Activated naive CD8-positive, alpha-beta T cell treated with anti-CD3 and anti-CD28 coated beads for 36 hours (primary cell): ENCODE measurements at places on chromosomes 2 and 18.

DNA sequence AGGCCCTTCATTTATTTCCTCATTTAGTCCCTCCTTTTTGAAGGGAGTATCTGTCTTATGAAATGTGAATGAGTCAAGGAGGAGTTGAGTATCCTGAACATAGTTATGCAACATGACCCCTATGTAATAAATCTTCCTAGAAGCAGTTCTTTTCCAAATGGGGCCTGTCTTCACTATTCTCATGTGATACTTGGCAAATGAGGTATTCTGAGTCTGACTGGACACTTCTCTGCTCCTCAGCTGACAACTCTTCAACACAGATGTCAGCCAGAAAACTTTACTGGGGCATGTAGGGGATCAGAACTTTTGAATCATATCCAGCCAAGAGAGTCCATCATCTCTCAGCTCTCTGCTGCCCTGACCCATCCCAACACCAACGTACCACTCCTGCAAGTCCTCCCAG lies 291.6 kb downstream of the ZNF385B start:
- H3K27ac ChIP-seq, result no peak overlapping the region
- no peaks in the 10 kb centered on the region for H3K36me3 ChIP-seq
- no peaks in the 10 kb centered on the region for H3K4me1 ChIP-seq
- H3K4me3 ChIP-seq, result no peak overlapping the region
- H3K27me3 ChIP-seq, result peaks cover 3% of the 10 kb centered on the region

DNA sequence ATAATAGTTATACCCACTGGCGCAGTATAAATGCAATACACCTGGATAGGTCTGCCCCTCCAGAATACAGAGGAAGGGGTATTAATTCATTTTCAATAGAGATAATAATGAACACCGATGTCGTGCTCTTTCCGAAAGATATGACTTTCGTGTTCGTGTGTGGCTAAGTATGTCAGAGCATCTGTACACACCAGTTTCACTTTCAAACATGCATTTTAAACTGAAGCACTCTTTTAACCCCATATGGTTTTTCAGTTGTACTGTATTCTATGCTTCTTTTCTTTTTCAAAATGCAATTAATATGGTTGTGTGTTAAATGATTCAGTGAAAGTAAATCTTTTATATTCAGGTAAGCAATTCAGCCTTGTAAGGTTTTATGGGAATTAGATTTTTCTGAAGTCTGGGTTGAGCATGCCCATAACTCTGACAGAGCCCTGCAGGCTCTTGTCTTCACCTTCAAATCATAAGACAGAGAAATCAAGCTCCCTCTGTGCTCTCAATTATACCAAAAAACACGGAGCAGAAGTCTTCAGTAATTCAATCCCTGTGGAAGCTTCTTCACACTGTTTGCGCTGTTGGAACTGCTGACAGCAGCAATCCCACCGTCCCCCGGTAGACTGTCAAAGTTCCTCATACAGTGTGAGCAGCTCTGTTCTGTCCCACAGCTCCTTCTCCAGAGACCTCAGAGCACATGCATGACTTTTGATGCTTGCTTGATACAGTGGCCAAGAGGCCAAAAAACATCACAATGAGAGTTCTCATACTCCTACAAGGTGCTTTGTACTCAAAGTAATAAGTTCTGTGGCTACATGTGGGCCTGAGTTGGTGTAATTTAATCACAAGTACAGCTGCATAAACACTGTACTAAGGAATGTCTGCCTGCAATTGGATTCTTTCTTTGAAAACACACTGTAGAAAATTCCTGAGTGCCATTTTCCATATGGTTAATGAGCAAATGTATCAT lies 186.8 kb downstream of the ZNF521 start:
- H3K36me3 ChIP-seq, result no peaks in the 10 kb centered on the region
- DNase-seq, result no peak
- H3K4me3 ChIP-seq, result peak overlapping the region; percentile 50
- peaks cover 16% of the 10 kb centered on the region for H3K4me1 ChIP-seq
- H3K27ac ChIP-seq, result no peak overlapping the region
- peaks cover 3% of the 10 kb centered on the region for H3K27me3 ChIP-seq

- no peaks in the 10 kb centered on the region for H3K27me3 ChIP-seq
- peak; percentile 67 for DNase-seq
- H3K4me3 ChIP-seq, result peak overlapping the region; percentile 42
- H3K27ac ChIP-seq, result peak overlapping the region; percentile 96
Measured at GRCh38 chr18:77062518-77063003, 70.0 kb downstream of the MBP start.

GRCh38 chr2:143852759-143853158 lies 667.2 kb downstream of the ZEB2 start:
- H3K4me1 ChIP-seq, result no peaks in the 10 kb centered on the region
- DNase-seq, result no peak
- no peaks in the 10 kb centered on the region for H3K36me3 ChIP-seq
- no peak overlapping the region for H3K27ac ChIP-seq

DNA sequence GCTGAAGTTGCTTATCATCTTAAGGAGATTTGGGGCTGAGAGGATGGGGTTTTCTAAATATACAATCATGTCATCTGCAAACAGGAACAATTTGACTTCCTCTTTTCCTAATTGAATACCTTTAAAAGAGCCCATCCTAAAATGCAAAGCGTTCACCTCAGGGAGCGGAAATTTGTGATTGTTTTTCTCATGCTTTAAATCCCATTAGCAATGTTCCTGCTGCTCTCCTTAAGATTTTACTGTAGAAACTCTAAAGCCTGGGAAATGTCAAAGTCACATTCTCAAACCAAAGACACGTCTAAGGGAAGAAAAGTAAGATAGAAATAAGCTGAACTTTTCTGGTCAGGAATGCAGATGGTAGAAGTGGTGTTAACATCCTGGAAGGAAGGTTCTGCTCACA lies 285.8 kb upstream of the MAP2 start:
- no peaks in the 10 kb centered on the region for H3K36me3 ChIP-seq
- no peaks in the 10 kb centered on the region for H3K4me1 ChIP-seq
- no peak overlapping the region for H3K4me3 ChIP-seq
- no peak overlapping the region for H3K27ac ChIP-seq
- no peaks in the 10 kb centered on the region for H3K27me3 ChIP-seq

DNA sequence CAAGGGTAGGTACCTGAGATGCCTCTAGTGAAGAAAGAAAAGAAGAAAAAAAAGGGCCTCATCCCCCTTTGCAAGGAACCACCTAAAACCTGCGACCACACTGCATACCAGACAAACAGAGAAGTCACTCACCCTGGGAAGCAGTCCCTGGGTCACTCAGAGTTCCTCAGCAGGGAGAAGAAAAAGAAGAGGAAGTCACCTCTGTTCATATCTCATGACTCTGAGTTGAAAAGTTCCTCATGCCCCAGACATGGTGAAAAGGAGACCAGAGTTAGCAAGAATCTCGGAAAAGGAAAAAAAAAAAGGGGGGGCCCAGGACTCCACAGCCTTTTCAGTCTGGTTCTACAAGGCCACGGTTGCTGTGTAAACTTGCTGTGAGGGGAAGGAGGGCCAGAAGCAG lies 478.4 kb upstream of the NRXN1 start:
- H3K27me3 ChIP-seq, result no peaks in the 10 kb centered on the region
- H3K27ac ChIP-seq, result no peak overlapping the region
- H3K4me1 ChIP-seq, result no peaks in the 10 kb centered on the region
- H3K4me3 ChIP-seq, result no peak overlapping the region

GRCh38 chr2:25332571-25332970 lies 9.2 kb downstream of the DNMT3A start:
- H3K4me1 ChIP-seq, result peaks cover 71% of the 10 kb centered on the region
- no peak for DNase-seq
- H3K36me3 ChIP-seq, result peaks cover 22% of the 10 kb centered on the region
- H3K27me3 ChIP-seq, result no peaks in the 10 kb centered on the region
- peak overlapping the region; percentile 20 for H3K27ac ChIP-seq
- peak overlapping the region; percentile 50 for H3K4me3 ChIP-seq

DNA sequence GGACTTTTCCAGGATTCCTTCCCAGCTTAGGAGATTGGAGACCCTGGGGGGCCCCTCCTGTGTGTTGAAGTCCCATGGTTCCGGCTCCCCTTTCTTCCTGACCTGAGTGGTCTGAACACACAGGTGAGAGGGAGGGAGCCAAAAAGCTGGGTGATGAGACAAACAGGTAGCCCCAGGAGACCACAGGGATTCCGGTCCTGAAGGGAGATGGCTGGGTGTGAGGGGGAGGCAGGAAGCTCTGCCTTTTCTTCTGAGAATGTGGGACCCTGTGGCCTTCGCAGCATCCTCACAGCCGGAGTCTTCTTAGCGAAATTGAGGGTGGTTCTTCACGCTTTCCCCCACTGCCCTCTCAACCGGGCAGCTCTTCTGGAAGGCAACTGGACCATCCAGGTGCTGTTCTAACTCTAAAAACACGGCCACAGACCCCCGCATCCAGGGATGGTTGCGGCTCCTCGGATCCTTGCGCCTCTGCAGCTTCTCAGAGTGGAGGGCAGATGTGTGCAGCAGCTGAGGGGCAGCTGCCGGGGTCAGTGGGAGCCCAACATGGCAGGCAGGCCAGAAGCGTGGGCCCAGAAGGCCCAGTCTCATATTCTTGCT lies 4.4 kb downstream of the SLC66A3 start:
- H3K36me3 ChIP-seq, result peaks cover 4% of the 10 kb centered on the region
- H3K27me3 ChIP-seq, result no peaks in the 10 kb centered on the region
- DNase-seq, result no peak
- H3K4me1 ChIP-seq, result peaks cover 7% of the 10 kb centered on the region
- H3K4me3 ChIP-seq, result no peak overlapping the region
- peak overlapping the region; percentile 29 for H3K27ac ChIP-seq

GRCh38 chr2:119810049-119810630 lies 50.4 kb downstream of the PTPN4 start:
- H3K27ac ChIP-seq, result no peak overlapping the region
- no peak overlapping the region for H3K4me3 ChIP-seq
- peaks cover 35% of the 10 kb centered on the region for H3K36me3 ChIP-seq
- H3K4me1 ChIP-seq, result peaks cover 39% of the 10 kb centered on the region

GRCh38 chr2:207226671-207227061 lies 60.9 kb upstream of the KLF7 start:
- no peaks in the 10 kb centered on the region for H3K27me3 ChIP-seq
- H3K4me1 ChIP-seq, result peaks cover 62% of the 10 kb centered on the region
- H3K27ac ChIP-seq, result no peak overlapping the region
- DNase-seq, result no peak
- H3K4me3 ChIP-seq, result no peak overlapping the region
- H3K36me3 ChIP-seq, result no peaks in the 10 kb centered on the region

GRCh38 chr18:32450874-32451273 lies 19.8 kb downstream of the GAREM1 start:
- H3K4me1 ChIP-seq, result no peaks in the 10 kb centered on the region
- no peak overlapping the region for H3K27ac ChIP-seq
- H3K4me3 ChIP-seq, result no peak overlapping the region
- DNase-seq, result no peak
- no peaks in the 10 kb centered on the region for H3K36me3 ChIP-seq
- H3K27me3 ChIP-seq, result peaks cover 27% of the 10 kb centered on the region

DNA sequence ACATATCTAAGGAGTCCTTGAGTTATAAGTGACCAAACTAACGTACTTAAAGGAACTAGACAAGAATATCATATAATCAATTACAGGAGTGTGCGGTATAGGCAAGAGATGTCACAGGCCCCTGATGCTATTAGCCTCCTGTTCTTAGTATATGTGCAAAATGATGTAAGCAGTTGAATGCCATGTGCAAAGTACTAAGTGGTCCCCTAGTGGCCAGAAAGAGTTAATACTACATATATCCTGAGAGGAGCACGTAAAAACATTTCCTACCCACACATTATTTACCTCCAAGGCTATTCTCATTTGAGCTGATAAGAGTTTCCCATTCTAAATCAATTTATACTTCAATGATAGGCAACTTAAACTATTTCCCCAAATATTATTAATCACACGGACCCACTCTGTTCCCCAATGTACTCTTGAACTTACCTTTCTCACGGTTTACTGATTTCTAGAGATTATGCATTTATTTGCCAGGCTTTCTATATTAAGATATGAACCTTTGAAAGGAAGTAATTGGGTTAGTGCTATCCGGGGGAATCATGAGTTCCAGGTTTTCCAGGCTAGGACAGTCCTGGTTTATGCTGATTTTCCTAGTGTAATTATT lies 158.0 kb upstream of the KLHL14 start:
- no peaks in the 10 kb centered on the region for H3K4me1 ChIP-seq
- H3K4me3 ChIP-seq, result no peak overlapping the region

DNA sequence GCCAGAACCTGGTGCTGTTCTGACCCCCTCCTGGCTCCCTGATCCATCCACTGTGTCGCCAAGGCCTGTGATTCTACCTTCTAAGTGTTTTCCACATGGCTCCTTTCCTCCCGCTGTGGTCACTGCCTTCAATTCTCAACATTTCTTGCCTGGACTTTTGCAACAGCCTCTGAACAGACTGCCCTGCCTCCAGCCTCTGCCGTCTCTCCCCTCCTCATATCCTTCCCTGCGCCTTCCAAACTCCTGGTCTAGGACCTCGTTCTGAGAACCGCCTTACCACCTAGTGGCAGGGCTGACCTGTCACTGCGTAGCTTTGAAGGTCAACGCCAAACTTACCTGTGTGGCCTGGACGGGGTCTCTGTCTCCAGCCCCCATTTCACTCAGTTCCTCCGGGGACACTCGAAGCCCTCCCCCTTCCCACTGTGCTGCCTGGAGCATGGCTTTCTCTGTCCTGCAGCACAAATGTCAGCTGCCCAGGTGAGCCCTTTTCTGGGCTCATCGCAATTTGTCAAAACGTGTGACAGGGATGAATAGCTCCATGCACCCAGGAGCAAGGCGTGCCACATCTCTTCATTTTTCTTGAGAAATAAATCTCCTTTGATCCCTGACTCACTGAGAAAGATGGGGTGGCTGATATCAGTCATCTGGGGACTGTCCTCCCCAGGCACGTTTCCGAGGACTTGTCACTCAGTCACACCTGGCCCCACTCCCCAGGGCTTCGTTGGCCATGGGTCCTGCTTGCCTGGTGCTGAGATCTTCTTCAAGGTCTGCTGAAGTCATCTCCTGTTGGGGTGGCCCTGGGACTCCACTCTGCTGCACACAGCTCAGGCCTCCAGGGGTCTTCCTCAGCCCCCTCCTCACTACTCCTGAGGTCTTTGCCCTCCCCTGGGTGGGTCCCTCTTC lies 46.7 kb downstream of the LDLRAD4 start:
- peak overlapping the region; percentile 90 for H3K27ac ChIP-seq
- peak; percentile 54 for DNase-seq
- H3K27me3 ChIP-seq, result no peaks in the 10 kb centered on the region

DNA sequence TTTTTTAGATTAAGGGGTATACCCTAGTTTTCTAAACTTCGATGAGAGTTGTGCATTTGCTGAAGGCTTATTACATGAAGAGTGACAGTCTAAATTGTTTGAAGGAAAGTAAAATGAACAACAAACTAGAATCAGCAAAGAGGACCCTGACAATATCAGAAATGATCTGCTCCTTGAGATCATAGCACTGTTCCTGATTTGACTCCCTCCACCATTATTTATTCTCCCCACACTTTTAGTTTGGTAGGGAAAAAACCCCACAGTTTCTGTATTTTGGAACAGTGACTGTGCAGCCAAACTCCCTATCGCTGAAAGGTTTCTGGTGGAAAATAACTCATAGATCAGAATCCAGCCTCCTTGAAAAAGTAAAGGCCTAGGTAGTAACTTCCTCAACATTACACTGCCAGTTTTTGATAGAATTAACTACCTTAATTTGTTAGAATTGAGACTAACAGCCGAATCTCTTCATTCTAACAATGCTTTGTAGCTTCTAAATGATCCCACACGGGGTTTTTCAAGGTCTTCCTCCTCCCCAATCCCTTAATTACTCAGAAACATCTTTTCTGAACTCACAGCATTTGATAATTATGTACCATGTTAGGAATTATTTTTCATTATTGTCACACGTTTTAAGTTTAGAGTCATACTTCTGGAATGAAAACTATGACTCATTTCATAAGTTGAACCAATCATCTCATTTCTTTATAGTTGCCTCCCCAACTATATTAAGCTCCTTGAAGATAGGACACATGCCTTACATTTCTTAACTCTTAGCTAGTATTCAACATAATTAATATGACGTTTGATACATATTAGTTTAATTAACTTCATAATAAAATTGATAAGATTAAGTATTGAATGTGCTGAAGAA lies 2.9 kb downstream of the MYL12A start:
- peaks cover 48% of the 10 kb centered on the region for H3K36me3 ChIP-seq
- no peak for DNase-seq
- peak overlapping the region; percentile 90 for H3K27ac ChIP-seq
- H3K4me3 ChIP-seq, result peak overlapping the region; percentile 83
- H3K27me3 ChIP-seq, result no peaks in the 10 kb centered on the region
